GM19239 (cell line): ENCODE measurements at places on chromosomes 5 and 9.

- DNase-seq: no peak
Measured at GRCh38 chr5:112885001-112885400, 23.9 kb downstream of the SRP19 start.

DNA sequence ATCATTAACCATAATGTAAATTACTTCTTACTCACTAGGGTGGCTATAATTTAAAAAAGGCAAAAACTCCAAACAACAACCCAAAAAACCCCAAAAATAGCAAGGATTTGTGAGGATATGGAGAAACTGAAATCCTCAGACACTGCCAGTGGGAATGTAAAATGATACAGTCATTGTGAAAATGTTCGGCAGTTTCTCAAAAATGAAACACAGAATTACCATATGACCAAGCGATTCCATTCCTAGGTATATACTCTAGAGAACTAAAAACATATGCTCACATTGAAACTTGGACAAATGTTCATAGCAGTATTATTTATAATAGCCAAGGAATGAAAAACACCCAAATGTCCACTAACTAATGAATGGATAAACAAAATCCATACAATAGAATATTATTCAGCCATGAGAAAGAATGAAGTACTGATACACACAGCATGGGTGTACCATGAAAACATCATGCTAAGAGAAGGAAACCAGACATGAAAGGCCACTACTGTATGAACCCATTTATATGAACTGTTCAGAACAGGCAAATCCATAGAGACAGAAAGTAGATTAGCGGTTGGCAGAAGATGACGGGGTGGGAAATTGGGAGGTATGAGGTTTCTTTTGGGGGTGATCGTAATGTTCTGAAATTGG, 119.1 kb downstream of the MAPKAP1 start:
- DNase-seq: no peak

DNA sequence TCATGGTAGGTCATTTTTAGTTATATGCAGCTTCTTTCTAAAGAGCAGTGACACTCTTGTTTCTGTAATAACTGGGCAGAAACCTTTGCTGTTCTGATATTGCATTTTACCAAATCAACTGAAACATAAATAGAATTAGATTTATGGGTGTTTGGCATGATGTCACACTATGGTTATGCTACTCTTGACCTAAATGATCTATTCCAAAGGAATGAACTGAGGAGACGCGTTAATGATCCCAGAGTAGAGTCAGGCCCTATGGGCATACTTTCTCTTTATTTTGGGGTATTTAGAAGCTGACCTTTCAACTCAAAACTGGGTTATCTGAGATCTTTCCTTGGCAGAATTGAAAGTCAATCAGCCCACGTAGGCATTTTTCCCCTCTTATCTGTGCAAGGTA, 146.8 kb upstream of the ADAMTSL1 start:
- DNase-seq: no peak

GRCh38 chr5:31561946-31562345, 29.8 kb downstream of the C5orf22 start:
- no peak for DNase-seq

DNA sequence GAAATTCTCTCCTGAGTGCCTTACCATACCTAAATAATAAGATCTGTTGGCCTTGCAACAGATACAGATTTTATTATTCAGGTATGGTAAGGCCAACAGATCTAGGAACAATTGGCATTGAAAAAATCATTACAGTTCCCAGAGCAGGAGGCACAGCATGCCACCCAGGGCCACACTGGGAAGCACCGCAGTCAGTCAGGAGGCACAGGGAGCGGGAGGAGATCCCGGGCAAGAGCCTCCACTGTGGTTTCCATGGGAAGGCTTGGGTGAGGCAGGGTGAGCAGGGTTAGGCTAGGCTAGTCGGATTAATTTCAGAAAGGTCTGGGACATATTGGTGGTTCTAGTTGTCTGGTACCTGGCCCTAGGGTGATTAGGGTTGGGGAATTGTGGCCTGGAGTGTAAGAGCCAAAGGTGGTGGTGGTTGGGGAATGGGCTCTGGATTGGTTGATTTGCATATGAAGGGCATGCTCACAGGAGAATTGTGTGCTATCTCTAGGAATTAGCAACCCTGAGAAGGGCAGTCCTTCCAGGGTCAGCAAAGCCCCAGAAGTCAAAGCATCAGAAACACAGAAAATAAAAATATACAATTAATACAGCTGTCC, 111.4 kb downstream of the PDE8B start:
- DNase-seq: no peak

GRCh38 chr9:36207016-36207415, 16.3 kb downstream of the CLTA start:
- no peak for DNase-seq

GRCh38 chr5:56763711-56764466, 51.5 kb upstream of the MAP3K1 start:
- DNase-seq: no peak

DNA sequence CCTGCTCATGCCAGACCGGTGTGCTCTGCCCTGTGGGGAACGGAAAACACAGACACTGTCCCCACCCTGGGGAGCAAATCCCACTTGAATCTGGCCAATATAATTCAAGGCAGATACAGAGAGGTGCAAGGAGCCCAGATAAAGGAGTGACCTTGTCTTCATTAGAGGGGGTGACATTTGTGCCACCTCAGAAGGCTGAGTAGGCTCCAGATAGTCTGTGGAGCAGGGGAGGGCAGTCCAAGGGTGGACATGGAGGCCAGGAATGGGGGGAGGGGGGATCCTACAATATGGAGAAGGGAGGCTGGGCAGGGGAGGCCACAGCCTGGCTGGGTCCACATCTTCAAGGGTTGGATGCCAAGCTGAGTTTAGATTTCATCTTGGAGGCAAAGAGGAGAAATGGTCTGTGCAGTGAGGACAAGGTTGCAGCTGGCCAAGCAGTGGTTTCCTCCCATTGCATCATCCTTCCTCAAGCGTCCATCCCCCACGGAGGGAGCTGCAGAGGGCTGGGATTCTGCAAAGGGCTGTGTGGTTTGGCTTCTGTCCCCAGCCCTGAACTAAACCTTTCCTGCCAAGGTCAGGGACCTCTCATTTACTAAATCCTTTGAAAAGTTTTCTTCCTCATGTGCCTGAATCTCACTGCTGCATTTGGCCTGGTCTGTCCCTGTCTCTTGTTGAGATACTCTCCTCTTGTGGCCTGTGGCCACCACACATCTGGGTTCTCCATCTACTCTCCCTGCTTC, 60.1 kb downstream of the GALNT12 start:
- no peak for DNase-seq

DNA sequence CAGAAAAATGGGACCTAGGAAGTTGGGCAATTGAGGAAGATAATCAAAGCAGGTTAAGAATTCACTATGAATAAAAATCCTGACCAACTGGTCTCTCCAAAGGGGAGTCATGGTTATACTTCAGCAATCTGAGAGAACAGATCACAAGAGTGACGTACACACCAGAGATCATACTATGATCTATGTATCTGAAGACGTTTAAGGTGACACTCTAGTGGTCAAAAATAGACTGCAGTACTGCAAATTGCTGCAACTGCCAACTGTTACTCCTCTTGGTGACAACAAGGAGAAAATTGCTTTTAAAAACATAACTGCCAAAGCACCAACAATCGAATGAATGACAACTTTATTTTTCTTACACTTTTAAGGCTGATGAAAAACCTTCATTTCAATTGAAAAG, 4.9 kb downstream of the AK6 start:
- no peak for DNase-seq

- no peak for DNase-seq
Measured at GRCh38 chr5:99030906-99031440, 102.2 kb upstream of the CHD1 start.

DNA sequence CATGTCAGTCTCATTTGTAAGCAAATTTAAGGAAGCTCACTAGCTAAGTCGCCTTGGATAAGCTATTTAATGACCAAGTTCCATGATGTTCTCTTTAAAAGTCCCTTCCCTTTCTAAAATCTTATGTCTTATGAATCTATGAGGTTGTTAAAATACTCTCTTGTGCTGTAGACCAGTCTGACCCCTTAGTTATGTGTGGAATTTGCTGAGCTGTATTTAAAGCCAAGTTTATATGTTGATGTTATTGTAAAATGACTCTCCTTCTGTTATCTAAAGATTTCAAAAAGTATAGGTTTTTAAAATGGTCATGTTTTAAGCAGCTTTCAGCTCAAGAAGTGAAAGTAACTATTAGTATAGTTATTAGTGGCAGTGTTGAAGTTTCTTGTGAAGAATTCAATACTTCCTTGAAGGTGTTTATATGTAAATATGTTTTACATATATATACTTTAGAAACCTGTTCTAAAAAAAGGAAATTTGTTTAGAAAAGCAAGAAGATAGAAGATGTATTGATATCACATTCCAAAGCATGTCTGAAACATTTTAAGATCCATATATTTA, 92.2 kb downstream of the CDC42SE2 start:
- DNase-seq: no peak

GRCh38 chr5:157820593-157821252, 38.2 kb downstream of the CLINT1 start:
- DNase-seq: no peak

DNA sequence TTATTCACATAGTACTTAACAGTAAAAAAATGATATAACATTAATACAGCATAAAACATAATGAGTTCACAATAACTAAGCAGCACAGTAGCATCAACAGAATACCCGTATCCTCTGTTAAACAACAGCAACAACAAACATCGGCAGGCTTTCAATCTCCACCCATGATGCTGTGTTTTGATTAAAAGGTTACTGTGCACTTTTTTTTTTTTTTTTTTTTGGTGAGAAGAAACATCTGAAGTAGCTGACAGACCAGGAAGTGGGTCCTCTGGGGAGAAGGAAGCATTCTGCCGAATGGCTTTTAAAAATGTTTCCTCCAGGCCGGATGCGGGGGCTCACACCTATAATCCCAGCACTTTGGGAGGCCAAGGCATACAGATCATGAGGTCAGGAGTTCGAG, 282.3 kb downstream of the EPB41L4A start:
- DNase-seq: no peak

GRCh38 chr5:109329333-109330237, 80.2 kb downstream of the PJA2 start:
- DNase-seq: no peak
